ENCODE measurements at places on chromosomes 7 and 10. TPM values are rescaled to one million over a fixed set of nuclear protein-coding genes. Genes with fewer than 3 reads are reported as not detected.

ZCWPW1 gene
- 1.1 TPM for total RNA-seq

STK31 gene
- total RNA-seq = 0.96 TPM

OPN1SW gene
- not detected for total RNA-seq

- no peaks in the 10 kb centered on the region for H3K27me3 ChIP-seq
- no peaks in the 10 kb centered on the region for H3K36me3 ChIP-seq
- no peaks in the 10 kb centered on the region for H3K4me1 ChIP-seq
- peak; percentile 16 for DNase-seq
- H3K27ac ChIP-seq = no peak overlapping the region
Observed at GRCh38 chr7:102095321-102096011, 191.2 kb upstream of the SH2B2 start.

SLC26A4 gene
- 0.32 TPM for total RNA-seq

- H3K4me1 ChIP-seq = peaks cover 4% of the 10 kb centered on the region
- peak; percentile 80 for DNase-seq
Observed at GRCh38 chr10:43304687-43305333, 37.9 kb upstream of the RASGEF1A start.

DNA sequence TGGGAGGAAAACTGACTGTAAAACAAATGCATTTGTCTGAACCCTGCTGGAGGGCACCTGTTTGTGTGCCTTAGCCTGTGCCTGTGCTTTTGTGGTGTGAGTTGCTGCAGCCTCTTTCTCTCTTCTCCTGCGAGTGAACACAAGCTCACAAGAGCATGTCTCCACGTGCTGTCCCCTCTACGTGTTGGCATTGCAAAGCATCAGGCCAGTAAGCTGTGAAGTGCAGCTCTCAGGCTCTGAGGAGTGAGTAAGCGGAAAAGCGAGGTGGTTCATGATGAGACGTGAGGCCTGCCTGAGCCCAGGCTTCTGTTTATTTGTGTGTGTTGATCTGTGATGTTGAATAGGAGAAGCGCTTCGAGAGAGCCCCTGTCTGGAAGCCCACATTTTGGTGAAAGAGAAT, 85.6 kb upstream of the PDCD4 start:
- no peaks in the 10 kb centered on the region for H3K4me1 ChIP-seq
- H3K4me3 ChIP-seq = no peak overlapping the region
- H3K36me3 ChIP-seq = no peaks in the 10 kb centered on the region
- DNase-seq = no peak
- H3K27me3 ChIP-seq = no peaks in the 10 kb centered on the region

ANXA7 gene
- total RNA-seq = 133 TPM

- H3K4me3 ChIP-seq = no peak overlapping the region
- peaks cover 6% of the 10 kb centered on the region for H3K4me1 ChIP-seq
- DNase-seq = no peak
- H3K27me3 ChIP-seq = no peaks in the 10 kb centered on the region
- H3K36me3 ChIP-seq = no peaks in the 10 kb centered on the region
Observed at GRCh38 chr10:88347597-88348304, 235.4 kb downstream of the RNLS start.

DNA sequence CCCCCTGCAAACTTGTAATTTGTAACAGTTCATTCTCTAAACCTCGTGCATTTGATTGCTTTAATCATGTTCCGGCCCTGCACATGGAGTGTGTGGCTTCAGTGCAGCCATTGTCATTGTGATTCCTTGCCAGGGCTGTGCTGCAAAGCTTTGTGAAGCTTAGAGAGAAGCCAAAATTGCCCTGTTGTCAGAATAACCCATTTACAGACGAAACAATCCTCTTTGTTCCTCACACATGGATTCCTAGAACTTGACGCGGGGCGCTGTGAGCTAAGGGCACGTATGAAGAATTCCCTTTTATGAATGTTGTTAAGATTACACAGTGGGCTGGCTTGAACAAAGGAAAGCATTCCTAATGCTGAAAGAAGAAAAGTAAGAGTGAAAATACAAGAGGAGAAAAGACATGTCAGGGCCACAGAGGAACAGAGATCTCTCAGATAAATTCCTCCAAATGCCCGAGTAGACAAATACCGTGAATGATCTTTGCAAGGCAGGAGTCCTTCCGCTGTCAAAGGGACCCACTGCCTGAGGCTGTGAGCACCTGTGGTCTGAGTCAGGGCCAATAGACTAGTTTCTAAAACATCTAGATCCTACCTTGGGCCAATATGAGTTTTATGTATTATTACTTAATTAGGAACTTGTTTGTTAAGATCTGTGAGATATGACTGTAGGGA, 205.4 kb upstream of the C7orf33 start:
- no peak overlapping the region for H3K27ac ChIP-seq
- H3K36me3 ChIP-seq = no peaks in the 10 kb centered on the region
- no peak overlapping the region for H3K4me3 ChIP-seq

PKD2L1 gene
- 0.52 TPM for total RNA-seq

- no peaks in the 10 kb centered on the region for H3K4me1 ChIP-seq
- H3K36me3 ChIP-seq = no peaks in the 10 kb centered on the region
- peak; percentile 23 for DNase-seq
Observed at GRCh38 chr7:47292832-47293309, 289.0 kb downstream of the TNS3 start.

GRCh38 chr10:22320591-22321155, at the start of gene BMI1:
Gene BMI1, plus strand, starts transcription at chr10:22321099. Its CDS starts 5,351 bp downstream, at chr10:22326450.
- H3K4me3 ChIP-seq = peak within 1 kb of the TSS; percentile 66
- no peaks in the 10 kb centered on the region for H3K4me1 ChIP-seq
- peak; percentile 81 for DNase-seq
